Large intestine (tissue), 12 donors: ENCODE measurements at places on chromosomes 11 and 22. TPM values are rescaled to one million over a fixed set of nuclear protein-coding genes. Genes with fewer than 3 reads are reported as not detected.

- no peak for DNase-seq
These were observed 111.7 kb downstream of the CD44 start for GRCh38 chr11:35250621-35251020.

GRCh38 chr11:10476927-10477689 is 22.0 kb downstream of the AMPD3 start:
- no peak for DNase-seq

DNA sequence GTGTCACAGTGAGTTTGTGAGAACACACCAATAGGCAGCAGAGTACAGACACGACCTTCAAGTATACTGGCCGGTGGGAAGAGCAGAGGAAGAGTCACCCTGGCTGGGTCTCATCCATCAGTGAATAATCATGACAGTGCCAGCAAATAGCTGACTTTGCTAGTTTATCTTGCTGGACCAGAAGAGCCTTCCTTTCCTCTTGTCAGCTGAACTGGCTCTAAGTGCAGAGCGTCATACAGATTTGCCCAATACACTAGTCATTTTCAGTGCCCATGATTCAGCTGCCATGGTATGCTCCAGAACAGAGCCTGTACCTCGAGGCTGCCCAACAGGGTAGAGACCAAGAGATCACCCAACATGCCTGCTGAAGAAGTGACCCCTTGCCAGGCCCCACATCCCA is 82.9 kb upstream of the TBCEL start:
- DNase-seq, result no peak

DNA sequence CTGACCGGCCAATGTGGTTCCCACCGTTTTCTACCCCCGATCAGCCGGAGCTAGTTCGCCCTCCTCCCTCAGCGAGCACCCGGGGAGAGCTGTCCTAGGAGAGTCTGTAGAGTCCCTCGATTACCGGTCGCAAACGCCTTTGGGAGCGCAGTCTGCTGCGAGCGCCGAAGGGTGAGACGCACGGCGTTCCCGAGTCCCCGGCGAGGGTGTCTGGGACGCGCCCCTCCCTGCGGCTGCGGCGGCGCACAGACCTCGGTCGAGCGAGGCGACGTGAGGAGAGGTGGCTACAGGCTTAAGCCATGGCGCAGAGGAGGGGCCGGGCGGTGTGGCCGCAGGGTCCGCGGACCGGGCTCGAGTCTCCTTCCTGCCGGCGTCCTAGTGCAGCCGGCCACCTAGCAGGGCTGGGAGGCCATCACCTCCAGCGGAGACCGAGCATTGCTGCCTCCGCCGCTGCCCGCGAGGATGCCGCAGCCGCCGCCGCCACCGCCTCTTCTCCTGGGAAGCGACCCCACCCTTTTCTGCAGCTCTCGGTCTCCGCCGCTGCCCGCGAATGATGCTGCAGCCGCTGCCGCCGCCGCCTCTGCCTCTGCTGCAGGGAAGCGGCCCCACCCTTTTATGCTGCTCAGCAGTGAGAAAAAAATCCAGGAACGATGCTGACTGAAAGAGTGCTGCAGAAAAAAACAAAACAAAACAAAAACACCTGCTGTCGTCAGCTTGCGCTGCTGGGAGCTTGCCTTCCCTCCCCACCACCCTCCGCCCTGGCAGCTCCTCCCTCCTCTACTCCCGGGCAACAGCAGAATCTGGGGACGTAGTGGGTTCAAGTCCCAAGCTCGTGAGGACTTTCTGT is at the start of gene MAP6:
TSS of gene MAP6 (minus strand) at position 588 of the 847 bp plus-strand sequence. CDS start 669 bp downstream, outside the sequence.
- DNase-seq, result peak; percentile 52

GRCh38 chr11:24437123-24437522 is 59.7 kb upstream of the LUZP2 start:
- DNase-seq, result no peak

- no peak for DNase-seq
These were observed 114.4 kb downstream of the CADM1 start for GRCh38 chr11:115389790-115390189.

GRCh38 chr11:92401520-92401919 is 176.9 kb downstream of the FAT3 start:
- DNase-seq, result no peak

DNA sequence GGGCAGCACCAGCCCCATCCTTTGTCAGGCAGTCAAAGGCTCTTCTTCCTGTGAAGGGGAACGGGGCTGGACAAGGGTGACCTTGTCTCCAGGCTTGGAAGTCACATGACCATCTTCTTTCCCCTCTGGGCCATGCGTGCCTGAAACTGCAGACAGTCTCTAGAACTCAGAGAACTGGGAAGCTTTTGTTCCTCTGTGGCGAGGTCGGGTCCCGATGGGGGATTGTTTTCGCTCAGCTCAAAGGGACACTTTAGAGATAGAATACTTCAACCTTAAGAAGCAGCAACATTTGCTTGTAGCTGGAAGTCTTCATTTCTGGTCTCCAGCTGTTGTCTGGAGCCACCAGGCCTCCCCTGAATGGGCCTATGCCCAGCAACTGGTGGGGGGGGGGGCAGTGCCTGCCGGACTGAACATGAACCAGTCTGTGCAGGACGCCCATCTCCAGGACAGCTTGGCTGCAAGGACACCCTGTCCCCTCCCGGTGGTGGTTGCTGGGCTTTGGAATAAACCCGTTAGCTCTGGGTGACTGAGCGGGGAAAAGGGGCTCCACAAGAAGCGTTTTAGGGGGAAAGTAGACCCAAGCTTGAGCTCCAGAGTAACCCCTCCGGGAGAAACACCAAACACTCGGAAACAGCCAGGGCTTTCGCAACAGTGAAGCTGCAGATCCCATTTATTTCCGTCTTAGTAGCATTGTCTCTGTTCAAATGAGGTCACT is 55.7 kb upstream of the EMID1 start:
- no peak for DNase-seq

DNA sequence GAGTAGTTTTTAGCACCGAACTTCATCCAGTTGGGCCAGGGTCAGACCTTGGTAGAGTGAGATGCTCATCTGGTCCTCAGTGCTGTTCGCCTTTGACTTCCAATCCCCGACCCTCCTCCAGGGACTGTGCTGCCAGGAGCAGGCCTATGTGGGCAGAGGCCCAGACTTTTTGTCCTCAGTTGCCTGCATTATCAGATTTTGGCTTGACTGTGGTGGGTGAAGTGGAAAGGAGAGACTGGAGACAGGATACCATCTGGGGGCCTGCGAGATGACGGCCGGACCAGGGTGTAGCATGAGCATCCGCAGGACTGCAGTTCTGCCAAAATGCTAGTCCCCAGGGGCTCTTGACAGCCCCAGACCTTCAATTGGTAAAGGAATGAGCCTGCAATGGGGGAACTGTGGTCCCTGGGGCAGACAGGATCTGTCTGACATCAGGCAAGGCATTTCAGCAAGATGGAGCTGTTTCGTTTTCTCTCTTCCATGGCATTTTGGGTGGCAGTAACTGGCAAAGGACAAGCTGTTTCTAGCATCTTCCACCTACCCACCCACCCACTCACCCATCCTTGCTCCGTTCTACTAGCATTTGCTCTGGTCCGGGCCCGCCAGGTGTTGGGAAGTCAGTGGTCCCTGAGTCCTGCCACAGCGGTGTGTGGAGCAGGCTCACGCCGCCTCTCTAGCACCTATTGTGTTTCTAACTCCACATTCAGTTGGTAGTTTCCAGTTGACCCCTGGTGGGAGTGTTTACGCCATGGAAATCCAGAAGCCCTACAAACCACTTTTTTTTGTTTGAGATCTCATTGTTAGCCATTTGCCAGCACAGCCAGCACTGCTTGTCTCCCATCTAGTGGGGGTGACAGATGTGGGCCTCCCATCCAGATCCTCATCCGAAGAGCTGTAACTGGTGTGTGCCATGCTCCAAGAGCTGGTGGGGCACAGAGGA is 53.5 kb downstream of the OTOG start:
- DNase-seq, result no peak

GRCh38 chr22:23080613-23081290 is 10.4 kb downstream of the GNAZ start:
- DNase-seq, result no peak

GRCh38 chr11:12109591-12110196 is 696 bp upstream of the MICAL2 start:
- DNase-seq, result no peak

GRCh38 chr11:64854157-64854533 is 9.7 kb upstream of the CDC42BPG start:
- no peak for DNase-seq

DNA sequence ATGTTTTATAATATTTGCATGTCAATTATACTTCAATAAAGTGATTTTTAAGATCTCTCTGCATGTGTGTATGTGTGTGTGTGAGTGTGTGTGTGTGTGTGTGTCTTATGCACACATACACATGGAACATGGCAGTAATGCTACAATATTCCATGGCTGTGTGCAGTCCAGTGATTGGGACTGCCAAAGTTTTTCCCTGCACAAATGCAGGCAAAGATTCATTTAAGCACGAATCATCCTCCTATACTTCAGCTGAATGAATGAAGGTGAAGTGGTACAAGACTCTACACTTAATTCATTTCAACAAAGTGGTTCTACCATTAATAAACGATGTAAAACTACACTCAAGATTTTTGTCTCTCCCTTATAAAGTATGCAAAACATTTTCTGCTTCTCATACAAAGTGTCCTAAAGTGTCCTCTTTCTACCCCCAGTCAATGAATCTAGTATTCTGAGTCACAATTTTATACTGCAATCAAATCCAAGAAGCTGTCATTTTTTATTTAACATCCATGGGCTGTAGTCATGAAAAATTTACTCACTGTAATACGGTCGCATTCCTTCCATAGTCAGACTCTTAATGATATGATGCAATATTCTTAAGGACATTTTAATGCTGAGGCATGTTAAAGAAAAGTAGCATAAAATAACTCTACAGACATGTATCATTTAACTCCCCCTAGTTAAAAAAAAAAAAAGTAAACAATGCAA is 132.4 kb downstream of the TTC28 start:
- DNase-seq, result no peak

GRCh38 chr22:25120093-25120561 is 79.5 kb upstream of the CRYBB3 start:
- peak; percentile 56 for DNase-seq

- peak; percentile 7 for DNase-seq
These were observed 19.1 kb upstream of the TP53I11 start for GRCh38 chr11:44969651-44970252.

DNA sequence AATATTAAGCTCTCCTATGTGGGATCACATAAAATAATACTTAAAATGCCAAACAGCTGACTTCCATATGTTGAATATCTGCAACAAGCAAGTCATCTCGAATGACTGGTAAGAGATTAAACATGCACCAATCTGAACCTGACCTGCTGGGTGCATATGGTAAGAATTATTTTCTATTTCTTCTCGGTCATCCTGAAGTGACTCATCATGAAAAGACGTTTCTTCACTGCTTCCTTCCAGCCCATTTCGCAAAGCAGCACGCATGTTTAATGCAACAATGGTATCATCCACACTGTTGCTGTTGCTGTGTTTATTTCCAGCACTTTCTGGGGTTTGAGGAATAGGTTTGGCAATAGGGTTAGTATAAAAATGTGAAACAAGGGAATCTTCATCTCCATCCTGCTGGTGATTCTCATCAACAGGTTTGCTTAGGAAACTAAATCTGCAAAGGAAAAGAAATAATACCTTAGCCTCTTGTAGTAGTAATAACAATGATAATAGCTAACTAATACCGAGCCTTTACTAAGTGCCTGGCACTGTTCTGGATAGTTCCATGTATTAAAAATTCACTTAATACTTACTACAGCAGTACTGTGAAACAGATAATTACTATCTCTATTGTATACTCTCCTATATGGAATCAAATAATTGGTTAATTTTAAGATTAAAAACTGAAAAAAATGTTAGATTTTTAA is 52.0 kb upstream of the CHRNA10 start:
- DNase-seq, result peak; percentile 36

GRCh38 chr11:39434466-39434865 is 2025.0 kb downstream of the LRRC4C start:
- no peak for DNase-seq

Gene APOL5
- 0.03 TPM for polyA plus RNA-seq

Gene PLAAT2
- polyA plus RNA-seq, result 0.12 TPM

Gene LMNTD2
- polyA plus RNA-seq, result 4.6 TPM
